Kidney (tissue), 22 donors: ENCODE measurements at places on chromosomes 16 and 17.

DNA sequence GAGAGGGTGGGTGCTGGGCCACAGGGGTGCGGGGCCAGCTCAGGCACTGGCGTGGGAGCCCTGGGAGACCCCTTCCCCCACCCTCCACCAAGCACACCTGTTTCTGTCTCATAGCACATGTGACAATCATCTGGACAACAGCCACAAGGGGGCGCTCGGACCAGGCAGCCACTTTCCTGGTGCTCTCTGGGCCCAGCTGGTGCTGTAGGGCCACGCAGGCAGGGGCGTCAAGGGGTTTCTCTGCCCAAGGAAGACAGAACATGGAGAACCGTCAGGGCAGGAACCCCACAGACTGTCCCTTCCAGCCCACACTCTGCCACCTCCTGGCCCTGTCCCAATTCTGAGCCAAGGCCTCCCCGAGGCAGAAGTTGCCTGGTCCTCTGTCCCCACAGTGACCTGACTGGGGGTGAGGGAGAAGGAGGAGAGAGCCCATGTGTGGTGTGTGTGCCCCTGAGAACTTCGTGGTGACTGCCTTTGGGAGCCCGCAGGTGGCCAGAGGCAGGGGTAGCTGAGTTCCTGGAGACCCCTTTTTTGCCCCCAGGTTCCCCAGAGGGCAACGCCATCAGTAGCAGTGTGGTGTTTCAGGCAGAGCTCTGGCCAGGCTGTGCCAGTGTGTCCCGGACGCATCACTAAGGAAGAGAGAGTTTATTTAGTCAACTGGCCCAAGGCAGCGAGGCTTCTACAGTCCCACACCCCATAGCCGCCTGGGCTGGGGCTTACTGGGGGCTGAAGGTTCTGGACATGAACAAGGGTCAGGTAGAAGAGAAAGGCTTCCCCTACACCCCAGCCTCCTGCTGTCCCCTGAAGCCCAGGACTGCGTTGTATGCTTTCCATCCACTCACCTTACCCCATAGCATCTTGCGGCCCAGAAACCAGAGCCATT, 3.1 kb upstream of the SETD6 start:
- peak; percentile 87 for DNase-seq

GRCh38 chr16:80355335-80355734, 185.5 kb upstream of the DYNLRB2 start:
- DNase-seq: no peak

DNA sequence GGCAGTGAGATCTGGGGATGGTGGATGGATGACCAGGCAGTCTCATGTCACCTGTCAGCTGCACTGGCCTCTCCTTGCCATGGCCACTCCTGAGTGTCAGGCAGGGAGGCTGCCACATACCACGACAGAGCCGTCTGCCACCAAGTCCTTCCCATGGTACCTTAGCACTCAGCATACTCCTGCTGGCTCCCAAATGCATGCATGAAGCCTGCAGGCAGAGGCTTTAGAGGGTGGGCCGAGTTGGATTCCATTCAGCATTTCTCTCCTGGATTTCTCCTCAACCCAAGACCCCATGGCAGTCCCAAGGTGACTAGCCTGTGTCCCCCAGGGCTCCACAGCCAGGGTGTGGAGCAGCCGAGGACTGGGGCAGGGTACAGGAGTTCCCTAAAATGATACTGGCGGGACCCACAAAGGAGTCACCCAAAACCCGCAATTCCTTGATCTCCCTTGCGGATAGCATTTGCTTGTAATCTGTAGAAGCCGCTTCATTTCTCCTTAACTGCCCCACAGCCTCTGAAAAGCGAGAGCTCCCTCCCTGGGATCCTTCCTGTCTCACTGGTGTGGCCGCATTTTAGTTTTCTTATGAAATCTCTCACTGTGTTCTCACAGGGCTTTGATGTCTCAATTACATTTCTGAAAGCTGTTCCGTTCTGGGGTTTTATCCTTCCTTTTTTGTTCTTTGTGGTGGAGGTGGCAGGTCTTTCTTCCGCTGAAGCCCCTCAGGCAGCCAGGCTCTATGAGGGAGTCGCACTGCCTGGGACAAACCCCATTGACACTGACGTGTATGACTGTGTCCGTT, 141.4 kb downstream of the SOCS1 start:
- DNase-seq: no peak

DNA sequence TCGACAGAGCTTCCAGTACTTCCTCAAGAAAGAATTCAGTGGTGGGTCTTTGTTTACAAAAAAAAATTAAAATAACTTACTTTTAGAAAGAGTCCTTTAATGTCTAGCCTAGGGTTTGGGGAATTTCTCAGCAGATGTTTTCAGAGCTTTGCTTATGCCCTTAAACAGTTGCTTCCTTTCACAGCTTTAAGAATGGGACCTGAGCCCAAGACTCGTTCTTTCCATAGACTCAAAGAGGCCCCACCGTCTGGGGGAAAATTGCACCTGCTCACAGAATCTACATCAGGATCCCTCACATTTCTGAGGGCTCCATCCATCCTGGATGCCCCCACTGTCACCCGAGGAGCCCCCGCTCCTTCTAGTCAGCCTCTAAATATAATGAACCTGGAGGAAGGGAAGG, 60.0 kb downstream of the RGS9 start:
- DNase-seq: no peak

DNA sequence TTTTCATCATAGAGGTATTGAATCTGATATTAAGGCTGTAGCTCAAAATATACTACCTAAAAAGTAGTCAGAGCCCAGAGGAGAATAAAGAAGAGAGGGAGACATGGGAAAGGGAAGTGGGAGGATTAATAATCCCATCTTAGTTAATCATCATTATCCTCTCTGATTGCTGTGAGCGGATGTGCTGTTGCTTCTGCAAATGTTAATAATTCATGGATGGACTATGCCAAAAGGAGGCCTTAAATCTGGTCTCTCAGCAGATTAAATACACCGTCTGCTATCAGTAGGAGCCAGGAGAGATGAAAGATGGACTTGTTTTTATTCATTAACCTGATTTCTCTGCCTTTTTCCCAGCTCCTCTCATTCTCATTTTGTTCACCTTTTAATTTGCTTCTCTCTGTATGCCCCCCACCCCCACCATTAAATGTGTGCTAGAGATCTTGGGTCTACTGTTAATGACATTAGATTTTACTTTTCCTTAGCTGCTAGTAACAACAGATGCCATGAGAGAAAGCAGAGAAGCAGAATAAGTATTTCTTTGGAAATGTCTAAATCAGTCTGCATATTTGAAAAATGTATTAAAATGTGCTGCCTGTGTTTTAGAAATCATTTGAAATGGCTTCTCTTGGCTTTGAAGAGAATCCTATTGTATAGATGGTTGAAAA, 44.2 kb downstream of the NUP93 start:
- no peak for DNase-seq

GRCh38 chr16:21991621-21992020, 9.3 kb downstream of the PDZD9 start:
- no peak for DNase-seq
